Amniotic stem cell (primary cell): ENCODE measurements at places on chromosomes 11 and 22.

- DNase-seq, result no peak
These were observed 244.9 kb upstream of the BLID start for GRCh38 chr11:122360875-122361274.

GRCh38 chr11:94862926-94863880, 95.0 kb downstream of the AMOTL1 start:
- no peak for DNase-seq

DNA sequence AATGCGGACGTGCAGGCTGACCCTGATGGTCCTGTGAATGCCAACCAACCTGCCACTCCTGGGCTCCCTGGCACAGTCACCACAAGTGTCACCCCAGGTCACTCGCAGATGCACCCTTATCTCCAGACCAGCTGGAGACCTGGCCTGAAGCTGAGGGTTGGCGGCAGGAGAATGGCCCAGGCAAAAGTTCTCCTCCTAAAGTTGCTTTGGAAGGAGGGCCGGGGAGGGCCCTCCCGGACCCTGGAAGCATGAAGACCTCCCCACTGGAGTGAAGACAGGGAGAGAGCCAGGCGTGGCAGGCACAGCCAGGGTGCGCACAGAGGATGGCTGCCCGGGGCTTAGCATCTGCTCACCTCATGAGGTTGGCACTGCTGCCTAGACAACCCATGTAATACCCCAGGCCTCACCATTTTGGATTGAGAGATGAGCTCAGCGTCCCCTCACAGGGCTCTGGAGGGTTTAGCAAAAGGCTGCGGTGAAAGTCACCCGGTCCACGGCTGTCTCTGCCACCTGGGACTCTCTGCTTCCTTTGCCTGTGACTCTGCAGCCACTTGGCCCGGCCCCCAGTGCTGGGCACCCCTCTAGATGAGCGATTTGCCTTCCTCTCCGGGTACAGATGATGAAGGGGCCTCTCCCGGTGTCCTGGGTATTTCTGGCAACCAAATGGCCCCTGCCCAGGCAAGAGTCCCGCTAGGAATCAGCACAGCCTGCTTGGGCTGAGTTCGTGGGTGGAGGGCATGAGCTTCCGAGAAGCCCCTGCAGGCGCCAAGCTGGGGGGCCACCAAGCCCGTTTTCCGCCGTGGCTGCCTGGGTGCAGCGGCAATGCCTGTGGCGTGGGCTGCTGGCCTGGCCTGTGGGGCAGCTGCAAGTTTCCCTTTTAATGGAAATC, 48.3 kb upstream of the SEPTIN5 start:
- no peak for DNase-seq

DNA sequence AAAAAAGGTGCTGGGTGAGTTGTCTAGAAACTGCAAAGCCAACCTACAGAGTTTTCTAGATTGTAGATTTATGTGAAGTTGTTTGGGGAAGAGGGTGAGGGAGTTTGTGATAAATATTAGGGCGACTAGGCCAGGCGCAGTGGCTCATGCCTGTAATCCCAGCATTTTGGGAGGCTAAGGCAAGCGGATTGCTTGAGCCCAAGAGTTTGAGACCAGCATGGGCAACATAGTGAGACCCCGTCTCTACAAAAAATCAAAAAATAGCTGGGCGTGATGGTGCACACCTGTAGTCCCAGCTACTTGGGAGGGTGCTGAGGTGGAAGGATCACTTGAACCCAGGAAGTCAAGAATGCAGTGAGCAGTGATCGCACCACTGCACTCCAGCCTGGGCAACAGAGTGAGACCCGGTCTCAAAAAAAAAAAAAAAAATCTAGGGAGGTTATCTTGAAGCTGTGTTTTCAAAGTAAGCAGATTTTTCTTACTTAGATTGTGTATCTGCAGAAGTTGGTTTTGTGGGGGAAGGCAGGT, 844 bp downstream of the APOL6 start:
- no peak for DNase-seq

DNA sequence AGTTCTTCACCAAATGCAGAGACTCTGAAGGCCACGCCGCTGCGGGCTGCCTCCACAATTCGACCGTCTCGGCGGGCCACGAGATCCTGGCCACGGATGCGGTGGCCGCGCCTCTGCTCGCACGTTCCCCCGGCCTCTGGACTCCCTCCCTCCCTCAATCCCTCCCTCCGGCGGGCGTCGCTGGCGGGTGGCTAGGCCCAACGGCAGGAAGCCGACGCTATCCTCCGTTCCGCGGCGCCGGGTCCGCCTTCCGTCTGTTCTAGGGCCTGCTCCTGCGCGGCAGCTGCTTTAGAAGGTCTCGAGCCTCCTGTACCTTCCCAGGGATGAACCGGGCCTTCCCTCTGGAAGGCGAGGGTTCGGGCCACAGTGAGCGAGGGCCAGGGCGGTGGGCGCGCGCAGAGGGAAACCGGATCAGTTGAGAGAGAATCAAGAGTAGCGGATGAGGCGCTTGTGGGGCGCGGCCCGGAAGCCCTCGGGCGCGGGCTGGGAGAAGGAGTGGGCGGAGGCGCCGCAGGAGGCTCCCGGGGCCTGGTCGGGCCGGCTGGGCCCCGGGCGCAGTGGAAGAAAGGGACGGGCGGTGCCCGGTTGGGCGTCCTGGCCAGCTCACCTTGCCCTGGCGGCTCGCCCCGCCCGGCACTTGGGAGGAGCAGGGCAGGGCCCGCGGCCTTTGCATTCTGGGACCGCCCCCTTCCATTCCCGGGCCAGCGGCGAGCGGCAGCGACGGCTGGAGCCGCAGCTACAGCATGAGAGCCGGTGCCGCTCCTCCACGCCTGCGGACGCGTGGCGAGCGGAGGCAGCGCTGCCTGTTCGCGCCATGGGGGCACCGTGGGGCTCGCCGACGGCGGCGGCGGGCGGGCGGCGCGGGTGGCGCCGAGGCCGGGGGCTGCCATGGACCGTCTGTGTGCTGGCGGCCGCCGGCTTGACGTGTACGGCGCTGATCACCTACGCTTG, at the start of gene FUT4:
Gene FUT4 (plus strand): TSS at position 227 of the 951 bp plus-strand sequence. CDS start 213 bp downstream, at position 440.
- peak; percentile 29 for DNase-seq

DNA sequence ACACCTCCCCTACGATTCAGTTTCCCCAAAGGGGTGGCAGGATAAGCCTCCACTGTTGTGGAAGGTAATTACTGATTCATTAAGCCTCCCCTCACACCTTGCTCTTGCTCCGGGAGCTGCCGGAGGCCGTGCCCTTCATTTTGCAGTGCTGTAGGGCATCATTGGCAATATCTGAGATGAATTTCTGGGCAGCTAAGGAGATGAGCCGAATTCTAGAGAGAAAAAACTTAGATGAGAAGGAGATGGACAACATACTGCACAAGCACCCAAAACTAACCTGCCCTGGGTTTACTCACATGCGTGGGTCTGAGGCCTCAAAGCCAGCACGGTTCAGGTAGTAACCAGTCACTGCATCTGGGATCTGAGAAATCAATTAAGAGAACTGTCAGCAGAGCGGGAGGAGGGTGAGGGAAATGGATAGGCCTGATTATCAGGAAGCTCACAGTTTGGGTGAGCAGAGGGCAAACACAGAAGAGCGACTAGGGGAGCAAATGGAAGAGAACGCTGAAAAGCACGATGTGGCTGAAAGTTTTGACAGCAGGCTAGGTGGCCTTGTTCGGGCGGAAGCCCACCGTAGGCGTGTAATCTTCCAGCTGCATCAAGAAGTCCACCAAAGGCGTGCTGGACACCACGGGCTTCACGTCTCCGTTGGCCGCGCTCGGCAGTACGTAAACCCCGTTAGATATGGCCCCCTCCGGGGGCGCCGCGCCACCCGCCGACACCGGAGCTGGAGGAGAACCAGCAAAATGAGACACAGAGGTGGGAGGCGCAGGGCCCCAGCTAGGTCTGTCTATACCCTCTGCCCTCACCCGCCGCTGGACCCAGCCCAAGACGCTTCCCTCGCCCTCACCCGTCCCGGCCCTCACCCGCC, 689 bp downstream of the TAF10 start:
- DNase-seq, result no peak

- DNase-seq, result no peak
These were observed 2.1 kb upstream of the PTPRCAP start for GRCh38 chr11:67439321-67440228.

DNA sequence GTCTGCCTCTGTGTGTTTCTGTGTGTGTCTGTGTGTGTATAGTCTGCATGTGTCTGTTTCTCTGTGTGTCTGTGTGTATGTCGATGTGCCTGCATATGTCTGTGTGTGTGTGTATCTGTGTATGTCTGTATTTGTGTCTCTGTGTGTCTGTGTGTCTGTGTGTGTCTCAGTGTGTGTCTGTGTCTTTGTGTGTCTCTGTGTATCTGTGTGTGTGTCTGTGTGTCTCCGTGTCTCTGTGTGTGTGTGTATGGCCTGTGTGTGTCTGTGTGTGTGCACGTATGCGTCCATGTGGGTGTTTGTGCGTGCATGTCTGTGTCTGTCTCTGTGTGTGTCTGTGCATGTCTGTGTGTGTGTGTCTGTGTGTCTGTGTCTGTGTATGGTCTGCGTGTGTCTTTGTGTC, 439 bp downstream of the SNX32 start:
- no peak for DNase-seq

DNA sequence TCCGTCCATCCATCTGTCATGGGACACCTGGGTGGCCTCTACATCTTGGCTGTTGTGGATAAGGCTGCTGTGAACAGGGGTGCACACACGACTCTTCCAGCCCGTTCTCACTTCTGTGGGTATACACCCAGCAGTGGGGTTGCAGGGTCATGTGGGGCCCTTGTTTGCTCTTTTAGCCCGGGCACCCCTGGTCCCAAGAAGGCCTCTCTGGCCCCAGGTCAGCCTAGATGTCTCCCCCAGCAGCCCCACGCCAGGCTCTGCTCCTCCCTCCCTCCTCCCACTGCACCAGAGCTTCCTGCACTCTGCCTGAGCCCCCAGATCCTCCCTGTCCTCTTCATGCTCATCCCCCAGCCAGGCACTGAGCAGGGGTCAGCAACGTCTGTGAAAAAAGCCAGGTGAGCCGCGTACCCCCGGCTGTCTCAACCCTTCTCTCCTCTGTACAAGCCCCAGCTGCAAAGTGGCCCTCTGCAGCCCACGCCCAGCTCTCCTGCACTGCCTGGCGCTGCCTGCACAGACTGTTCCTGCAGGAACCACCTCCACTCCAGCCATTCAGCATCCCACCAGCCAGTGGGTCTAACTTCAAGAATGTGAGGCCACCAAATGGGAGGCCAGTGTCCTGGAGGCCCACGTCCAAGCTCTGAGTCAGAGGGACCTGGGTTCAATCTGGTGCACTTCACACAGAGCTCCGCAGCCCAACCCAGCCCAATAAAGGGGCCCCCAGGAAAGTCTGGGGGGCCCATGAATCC, 1508.9 kb downstream of the BRD1 start:
- no peak for DNase-seq

DNA sequence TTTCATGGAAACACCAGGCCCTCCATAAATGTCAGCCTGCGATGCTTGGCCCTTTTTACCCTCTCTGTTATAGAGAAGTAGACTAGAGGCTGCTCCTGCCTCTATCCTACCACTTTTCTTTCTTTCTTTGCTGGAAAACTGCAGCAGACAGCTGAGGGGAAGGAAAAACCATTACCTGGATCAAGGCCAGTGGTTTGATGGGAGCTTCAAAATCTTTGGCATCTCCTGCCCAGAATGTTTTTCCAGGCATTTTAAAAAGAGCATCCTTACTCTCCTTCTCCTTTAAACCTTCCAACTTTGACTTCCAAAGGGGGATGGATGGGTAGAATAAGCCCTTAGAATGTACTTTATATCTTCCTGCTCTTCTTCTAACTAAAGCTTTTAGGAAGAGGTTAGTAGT, 44.9 kb downstream of the EXT2 start:
- no peak for DNase-seq

- no peak for DNase-seq
These were observed 14.2 kb upstream of the CCDC89 start for GRCh38 chr11:85699957-85700741.

DNA sequence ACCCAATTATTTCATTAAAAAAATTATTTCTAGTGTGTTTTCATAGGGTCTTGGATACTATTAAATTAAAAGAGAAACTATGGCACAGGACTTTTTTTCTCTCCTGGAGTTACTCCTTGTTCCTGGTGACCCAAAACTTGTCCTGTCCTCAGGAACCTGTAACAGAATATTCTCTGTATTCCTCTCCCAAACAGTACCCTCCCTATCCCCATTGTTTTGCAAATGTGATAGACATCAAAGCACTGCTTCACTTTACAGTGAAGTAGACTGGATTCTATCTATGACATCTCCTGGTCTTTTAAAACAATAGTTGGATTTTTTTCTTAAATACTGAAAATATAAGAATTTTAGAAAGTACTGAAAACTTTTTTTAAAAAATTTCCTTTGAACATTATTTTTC, 37.2 kb downstream of the FAR1 start:
- DNase-seq, result no peak

DNA sequence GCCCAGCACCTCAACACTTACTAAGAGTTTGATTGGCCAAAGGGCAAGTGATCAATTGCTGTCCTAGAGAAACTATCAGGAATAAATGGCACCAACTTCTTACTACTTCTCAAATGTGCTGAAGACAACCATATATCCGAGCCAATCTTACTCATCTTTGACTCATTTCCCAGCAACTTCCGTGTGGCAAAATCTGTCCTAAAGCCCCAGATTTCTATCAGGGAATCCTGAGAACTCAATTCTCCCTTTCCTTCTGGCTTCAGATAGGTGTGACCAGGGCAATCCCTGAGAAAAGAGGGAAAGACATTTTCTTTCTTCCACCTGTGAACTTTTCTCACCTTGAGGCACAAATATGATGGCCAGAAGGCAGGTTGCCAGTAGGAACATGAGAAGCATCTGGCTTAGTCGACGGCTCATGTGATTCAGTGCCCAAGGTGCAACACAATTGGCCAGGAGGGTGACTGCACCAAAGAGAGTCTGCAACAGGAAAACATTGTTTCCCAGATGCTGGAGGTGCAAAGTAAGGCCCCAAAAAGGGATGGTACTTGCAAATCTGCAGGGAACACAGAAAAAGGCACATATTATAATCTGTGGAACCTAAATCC, 21.8 kb upstream of the SLC22A24 start:
- DNase-seq, result no peak

GRCh38 chr11:12253843-12254281, 123.5 kb upstream of the PARVA start:
- DNase-seq, result no peak

GRCh38 chr11:73420136-73420535, 43.9 kb downstream of the RELT start:
- no peak for DNase-seq

DNA sequence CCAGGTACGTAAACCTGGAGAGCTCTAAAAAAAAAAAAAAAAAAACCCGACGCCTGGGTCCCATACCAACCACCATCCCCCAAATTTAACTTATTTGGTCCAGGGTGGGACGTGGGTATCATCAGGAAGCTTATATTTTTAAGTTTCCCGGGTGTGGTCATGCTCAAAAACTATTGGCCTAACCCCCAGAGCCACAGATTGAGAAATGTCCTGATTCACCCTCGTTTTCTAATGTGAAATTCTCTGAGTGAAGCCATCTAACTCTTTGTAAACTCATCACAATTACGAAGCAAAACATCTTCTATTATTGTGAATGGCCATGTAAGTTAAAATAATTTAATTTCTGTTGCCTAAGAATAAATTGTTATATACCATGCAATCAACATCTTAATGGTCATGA, 29.6 kb downstream of the PAK1 start:
- no peak for DNase-seq

GRCh38 chr22:40741116-40741515, 61.8 kb downstream of the MCHR1 start:
- DNase-seq, result no peak
